Eye (tissue), 1 donor: ENCODE measurements at places on chromosomes 11 and 22.

- DNase-seq = no peak
Observed at GRCh38 chr11:110243791-110244190, 52.6 kb downstream of the RDX start.

DNA sequence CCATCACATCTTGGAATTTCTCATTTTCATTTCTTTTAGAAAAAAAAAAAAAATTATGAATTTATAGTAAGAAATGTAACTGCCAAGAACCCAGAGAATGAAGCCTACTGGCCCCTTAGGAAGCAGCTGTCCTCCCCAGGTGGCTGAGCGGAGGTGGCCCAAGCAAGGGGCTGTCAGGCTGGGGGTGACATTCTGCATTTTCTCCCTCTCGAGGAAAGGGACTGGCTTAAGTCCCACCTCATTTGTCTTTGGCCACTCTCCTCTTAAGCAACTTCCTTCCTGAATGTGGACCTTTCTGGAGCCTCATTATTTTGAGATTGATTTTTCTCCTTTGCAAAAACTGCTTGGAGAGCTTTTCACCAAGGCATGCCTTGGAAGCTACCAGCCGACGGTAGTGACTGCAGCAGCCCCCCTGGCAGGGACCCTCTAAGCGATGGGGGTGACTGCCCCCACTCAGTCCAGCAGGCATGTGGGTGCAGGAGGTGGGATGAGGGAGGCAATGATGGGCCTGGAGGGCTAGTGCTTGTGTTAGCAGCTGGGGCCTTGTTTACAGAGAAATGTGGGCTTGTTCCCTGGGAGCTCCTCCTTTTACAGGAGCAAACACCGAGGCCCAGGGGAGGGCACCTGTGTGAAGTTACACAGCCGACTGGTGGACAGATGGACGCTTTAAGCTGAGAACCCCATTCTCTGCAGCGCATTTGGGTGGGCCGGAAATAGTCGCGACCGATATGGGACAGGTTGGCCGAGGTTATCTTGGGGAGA lies 111.7 kb downstream of the MORC2 start:
- DNase-seq = no peak

DNA sequence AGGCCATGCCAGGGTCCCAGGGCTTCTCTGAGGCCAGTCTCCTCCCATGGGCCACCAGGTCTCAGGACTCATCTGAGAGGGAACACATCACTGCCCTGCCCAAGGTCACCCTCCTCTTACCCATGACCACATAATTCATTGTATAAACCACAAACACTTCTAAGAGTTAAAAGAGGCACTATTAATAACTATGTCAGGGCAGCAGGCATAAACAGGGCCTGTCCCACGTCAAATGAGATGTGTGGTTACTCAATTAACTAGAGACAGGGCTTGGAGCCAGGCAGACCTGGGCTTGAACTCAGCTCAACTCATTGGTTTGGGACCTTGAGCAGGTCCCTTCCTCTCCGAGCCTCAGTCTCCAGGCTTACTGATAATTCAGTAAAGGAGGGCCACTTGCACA lies 33.1 kb downstream of the ARAP1 start:
- no peak for DNase-seq

GRCh38 chr11:24513479-24514218 lies 16.8 kb downstream of the LUZP2 start:
- DNase-seq = no peak

DNA sequence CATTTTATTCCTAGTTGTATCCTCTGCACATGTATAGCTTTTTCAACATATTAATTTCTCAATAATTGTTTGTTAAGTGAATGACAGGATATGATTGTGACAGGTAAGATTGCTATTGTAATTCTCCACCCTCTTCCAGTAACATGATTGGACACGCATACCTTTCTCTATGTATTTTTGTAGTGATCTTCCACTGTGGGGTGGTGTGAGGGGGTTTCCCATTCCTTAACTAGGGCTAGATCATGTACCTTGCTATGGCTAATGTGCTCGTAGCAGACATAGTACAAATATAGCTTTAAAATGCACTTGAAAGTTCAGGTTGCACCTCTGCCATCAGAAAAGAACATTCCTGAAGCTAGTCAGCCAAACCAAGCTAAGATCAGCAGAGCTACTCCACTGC lies 2392.8 kb upstream of the RAG2 start:
- DNase-seq = no peak

DNA sequence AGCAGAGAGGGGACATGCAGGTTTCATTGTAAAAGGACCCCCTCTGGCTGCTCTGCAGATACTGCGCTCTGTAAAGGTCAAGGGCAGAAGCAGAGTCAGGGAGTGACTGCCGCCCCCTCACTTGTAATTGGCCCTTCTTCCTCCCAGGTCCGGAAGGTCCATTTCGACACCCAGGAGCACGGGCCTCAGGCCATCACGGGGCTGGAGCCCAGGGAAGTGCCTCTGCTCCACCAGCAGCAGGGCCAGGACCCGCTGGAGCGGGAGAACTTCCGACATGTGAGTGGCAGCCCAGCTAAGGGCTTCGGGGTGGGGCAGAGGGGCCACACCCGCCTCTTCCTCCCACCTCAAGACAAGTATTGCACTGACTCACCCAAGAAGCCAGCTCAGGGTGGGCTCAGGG lies 24.0 kb upstream of the LRRC10B start:
- DNase-seq = no peak
